ENCODE measurements at places on chromosomes 12 and 14.

DNA sequence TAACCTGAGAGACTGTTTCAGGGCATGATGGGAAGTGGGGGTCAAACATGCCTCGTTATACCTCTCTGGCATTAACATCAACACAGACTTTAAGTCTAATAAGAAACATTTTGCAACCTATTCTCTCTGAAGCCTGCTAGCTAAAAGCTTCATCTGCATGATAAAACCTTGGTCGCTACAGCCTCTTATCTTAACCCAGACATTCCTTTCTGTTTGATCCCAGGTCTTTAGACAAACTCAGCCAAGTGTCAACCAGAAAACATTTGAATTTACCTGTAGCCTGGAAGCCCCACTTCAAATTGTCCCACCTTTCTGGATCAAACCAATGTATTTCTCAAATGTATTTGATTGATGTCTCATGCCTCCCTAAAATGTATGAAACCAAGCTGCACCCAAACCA is 9.1 kb downstream of the PPP2R3C start:
- no peak for DNase-seq

DNA sequence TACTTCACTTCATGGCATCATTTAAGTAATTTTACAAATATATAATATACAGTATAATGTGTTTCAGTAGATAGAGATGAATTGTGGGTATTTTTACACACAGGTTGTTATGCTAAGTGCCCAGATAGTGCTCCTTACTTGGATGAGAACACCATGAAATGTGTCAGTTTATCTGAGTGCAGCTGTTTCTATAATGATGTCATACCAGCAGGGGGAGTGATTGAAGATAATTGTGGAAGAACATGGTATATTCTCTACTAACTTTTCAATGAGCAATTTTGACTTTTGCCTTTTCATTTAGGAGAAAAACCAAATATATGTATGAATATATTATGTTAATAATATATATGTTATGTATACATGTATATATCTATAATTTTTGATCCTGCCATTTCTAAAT is 221.6 kb downstream of the LRRK2 start:
- DNase-seq: no peak

DNA sequence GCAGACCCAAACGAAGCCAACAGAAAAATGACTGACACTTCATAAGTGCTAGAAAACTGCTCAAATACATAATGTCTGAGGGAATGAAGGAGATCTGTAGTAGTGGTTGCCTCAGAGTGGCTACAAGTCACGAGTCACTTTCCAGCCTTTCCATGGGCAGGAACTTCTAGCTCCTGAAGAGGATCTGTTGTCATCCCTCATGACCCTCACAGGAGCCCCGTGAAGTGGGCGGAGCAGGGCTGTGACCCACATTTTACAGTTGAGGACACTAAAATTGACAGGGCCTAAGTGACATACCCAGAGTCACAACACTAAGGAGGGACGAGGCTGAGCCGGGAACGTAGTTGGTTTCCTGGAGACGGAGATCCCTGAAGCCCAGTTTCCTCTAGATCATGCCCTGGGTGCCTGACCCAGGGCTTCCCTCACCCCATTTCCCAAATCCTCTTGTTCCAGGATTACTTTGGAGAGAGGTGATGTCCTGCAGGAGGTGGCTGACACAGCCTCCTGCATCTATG is 45.8 kb upstream of the P2RX7 start:
- DNase-seq: no peak

DNA sequence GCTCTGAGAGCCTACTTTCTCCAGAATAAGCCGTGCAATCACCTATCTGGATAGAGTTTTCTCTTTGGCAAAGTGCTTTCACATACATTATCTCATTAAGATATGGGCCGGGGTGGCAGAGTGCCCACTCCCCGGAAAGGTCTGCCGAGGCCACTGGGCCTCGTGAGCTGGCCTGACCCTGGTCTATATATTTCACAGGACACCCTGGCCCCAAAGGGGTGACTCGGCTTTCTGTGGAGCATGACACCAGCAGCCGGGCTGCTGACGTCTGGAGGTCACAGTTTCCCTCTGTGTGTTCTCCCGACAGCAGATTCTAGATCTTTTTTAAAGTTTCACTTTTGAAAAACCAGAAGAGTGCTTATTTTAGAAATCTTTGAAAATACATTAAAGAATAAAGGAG is 27.9 kb upstream of the ATP2A2 start:
- DNase-seq: no peak

DNA sequence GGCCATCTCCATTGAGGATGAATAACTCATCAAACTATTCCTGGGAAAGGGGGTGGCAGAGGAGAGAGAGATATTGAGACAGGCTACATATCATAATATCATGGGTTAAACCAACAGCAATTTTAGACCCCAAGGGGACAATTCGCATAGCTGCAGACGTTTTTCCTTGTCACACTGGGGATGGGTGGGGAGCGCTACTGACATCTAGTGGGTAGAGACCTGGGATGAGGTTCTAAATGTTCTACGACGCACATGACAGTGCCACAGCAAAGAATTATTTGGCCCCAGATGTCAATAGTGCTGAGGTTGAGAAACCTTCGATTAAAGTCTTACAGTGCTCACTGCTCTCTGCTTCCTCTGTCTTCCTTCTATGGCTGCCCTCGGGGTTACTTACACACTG is 425.6 kb downstream of the NRXN3 start:
- no peak for DNase-seq

DNA sequence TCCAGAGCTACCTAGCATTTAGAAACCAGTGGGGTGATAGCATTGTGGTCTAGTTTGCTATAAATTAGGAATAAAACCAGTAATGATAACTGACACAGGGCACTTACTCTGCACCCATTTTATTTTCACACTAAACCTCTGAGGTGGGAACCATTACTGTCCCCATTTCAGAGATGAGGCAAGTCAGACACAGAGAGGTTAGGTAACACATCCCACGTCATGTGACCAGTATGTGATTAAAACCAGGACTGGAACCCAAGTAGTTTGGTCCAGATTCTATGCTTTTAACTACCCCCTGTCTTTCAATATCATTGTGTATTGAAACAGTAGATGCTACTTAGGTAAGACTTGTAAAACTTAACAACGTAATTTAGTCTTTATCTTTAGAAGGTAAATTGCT is 110.2 kb downstream of the PLXNC1 start:
- no peak for DNase-seq

- no peak for DNase-seq
Measured at GRCh38 chr14:102906616-102907302, 15.7 kb upstream of the AMN start.

- no peak for DNase-seq
Measured at GRCh38 chr12:100186071-100186470, 14.5 kb upstream of the ACTR6 start.

- no peak for DNase-seq
Measured at GRCh38 chr12:8078916-8079315, 3.2 kb upstream of the NECAP1 start.

- DNase-seq: no peak
Measured at GRCh38 chr14:105919458-105920150, 393.2 kb downstream of the TMEM121 start.

- no peak for DNase-seq
Measured at GRCh38 chr12:69483700-69484099, 13.5 kb downstream of the FRS2 start.

All from right kidney (tissue), 9 donors.